Gastroesophageal sphincter (tissue), 4 donors: ENCODE measurements at places on chromosomes 2 and 18. TPM values are rescaled to one million over a fixed set of nuclear protein-coding genes. Genes with fewer than 3 reads are reported as not detected.

The CXCR1 gene
- total RNA-seq: not detected

GRCh38 chr2:215847718-215848117 lies 165.6 kb downstream of the MREG start:
- ATAC-seq: no peak

The ST8SIA3 gene
- total RNA-seq: not detected

GRCh38 chr2:240324312-240325015 lies 111.0 kb upstream of the GPC1 start:
- ATAC-seq: no peak

DNA sequence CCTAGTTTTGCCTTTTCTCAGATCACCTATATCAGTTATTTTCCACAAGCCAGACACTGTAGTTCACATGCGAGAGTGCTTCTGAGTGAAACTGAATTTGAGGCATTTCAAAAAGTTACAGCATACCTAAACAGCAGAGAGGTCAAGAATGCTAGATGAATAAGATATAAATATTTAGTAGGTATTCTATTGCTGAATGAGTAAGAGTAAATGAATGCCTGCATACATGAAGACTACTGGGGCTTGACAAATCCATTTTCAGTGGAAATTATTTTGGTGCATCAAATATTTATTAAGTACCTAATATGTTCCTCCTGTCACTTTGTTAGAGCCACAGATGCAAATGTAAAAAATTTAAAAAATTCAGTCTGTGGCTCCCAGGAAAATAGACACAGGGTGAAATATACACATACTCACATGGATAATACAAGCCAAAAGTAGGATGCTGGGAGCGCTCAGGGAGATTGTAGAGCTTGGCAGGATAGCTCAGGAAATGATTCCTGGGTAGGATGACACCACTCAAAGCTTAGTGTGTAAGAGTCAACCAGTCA lies 27.6 kb upstream of the CDC42EP3 start:
- ATAC-seq: no peak

The COL6A3 gene
- total RNA-seq: 252 TPM

The SCN3A gene
- total RNA-seq: 1.1 TPM

- no peak for ATAC-seq
Observed at GRCh38 chr18:51563396-51563795, 365.9 kb upstream of the MEX3C start.

DNA sequence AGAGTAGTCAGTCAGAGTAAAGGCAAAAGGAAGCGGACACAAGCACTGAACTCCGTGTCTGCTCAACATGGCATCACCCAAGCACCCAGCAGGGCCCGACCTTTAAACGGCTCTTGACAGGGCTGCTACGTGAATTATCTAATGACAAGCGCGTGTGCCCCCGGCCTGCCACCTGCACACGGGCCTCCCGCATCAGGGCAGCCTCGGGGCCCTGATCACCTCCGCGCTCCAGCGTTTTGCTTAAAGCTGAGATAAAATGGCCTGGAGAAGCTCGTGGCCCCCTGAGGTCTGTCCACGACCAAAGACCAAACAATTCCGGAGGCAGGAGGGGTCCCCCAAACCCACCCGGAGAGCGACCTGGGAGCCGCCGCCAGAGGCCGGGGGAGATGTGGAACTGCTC lies 376 bp downstream of the NDUFA10 start:
- ATAC-seq: peak; percentile 4

DNA sequence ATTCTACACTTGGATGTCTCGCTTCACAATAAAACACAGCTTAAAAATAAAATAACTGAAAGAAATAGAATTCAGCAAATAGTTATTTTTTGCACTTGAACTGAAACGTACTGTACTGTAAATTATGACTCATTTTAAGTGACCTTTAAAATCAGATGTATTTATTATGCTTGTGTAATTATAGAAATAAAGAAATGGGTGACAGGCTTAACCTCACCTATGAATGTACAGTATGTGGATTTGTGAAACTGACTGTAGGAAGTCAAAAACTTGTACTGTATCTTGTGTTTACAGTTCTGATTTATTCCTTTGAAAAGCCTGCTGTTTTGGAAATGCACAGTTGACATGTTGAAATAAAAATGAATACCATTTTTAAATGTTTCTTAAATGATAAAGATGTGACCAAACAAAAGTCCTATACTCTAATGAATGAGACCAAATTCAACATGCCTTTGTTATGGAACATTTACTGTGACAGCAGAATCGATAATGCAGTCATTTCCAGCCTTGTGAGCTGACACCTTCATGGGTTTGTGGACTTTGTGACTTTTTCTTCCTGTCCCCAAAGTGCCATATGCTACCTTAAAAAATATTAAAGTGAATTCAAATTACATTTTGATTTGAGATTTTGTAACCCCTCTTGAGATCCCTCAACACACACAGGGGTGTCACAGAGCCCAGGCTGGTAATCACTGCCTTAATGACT lies 32.7 kb downstream of the NEMP2 start:
- no peak for ATAC-seq

DNA sequence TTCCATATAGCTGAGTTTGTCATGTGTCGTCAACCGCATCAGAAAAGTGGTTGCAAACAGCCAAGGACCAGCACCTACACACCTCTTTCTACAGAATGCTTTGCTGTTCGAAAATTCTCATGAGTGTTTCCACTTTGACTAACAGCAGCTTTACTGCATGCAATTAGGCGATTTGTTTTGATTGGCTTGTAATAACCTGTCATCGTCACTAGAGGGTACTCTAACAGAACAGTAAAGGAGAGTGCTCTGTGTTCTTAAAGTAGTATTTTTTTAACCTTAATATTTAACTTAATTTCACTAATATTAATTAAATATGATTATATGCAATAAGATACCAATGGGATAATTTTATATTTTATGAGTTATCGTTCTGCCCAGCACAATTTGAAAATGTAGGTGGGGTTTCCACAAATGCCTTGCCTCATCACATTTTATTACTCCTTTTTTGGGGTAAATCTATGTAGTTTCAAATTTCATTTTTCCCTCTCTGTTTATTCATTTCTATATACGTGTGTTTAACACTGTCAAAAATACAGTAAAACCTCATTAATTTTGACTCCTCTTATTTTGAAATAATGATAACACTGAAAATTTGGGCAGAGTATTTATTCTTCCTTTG lies 502.2 kb downstream of the NRXN1 start:
- no peak for ATAC-seq

- no peak for ATAC-seq
Observed at GRCh38 chr2:223486751-223487150, 115.4 kb downstream of the SCG2 start.

GRCh38 chr2:216283038-216283900 lies 89.0 kb downstream of the MARCHF4 start:
- no peak for ATAC-seq

The AP1S3 gene
- total RNA-seq: 4.6 TPM

DNA sequence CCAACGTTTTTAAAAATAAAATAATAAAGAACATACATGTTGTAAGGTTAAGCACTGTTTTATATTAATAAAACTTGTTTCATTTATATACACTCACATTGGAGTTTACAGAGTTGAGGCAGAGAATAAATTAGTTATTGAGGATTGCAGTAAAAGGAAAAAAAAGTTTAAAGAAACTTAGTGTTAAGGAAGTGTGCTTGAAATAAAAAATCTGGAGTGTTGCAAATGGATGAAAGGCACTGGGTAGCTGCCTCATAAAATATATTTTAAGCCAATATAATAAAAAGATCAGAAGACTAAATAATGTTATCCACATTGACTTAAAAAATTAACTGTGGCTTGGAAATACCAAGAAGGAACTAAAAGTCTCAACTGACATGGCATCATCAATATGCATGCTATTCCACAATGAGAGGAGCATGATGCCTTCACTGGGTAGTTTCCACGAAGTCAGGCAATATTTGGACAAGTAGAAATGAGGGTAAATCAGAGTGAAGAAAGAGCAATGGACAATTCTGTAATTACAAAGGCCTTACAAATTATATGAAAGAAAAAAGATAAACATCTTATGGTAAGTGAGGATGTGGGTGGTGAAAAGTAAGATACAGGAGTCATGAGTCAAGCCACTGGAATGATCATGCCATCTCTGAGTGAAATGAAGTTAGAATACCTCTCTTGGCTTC lies 2.5 kb downstream of the GALNT3 start:
- no peak for ATAC-seq

DNA sequence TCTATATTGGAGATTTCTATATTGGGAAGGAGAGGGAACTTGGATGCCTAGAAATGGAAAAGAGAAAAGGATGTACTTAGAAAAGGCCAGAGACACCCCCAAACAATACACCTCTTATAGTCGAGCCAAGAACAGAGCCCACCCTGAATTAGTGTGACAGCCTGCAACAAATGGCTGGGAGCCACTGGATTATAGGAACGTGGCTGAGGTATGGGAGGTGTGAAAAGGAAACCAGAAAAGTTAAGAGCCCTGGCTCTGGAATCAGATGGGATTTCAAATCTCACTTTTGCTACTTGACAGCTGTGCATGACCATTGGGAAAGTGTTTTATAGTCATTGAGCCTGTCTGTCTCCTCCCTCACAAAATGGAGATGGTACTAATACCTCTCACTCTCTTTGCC lies 394.0 kb downstream of the ZNF521 start:
- ATAC-seq: no peak

DNA sequence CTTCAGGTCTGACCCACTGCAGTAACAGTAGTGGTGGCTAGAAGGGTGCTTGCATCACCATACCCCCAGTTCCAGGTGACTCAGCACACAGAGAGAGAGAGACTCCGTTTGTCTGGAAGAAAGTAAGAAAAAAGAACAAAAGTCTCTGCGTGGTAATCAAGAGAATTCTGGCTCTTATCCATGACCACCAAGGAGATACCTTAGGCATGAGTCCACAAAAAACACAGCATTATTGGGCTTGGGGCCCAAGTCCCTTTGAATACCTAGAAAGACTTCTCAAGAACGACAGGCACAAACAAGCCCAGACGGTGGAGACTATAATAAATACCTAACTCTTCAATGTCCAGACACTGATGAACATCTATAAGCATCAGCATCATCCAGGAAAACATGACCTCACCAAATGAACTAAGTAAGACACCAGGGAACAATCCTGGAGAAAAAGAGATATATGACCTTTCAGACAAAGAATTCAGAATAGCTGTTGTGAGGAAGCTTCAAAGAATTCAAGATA lies 21.7 kb upstream of the BAZ2B start:
- ATAC-seq: no peak

- no peak for ATAC-seq
Observed at GRCh38 chr2:86204458-86204857, 5.2 kb downstream of the MRPL35 start.

The PDE1A gene
- total RNA-seq: 10.7 TPM

The HSBP1L1 gene
- total RNA-seq: 23.8 TPM

DNA sequence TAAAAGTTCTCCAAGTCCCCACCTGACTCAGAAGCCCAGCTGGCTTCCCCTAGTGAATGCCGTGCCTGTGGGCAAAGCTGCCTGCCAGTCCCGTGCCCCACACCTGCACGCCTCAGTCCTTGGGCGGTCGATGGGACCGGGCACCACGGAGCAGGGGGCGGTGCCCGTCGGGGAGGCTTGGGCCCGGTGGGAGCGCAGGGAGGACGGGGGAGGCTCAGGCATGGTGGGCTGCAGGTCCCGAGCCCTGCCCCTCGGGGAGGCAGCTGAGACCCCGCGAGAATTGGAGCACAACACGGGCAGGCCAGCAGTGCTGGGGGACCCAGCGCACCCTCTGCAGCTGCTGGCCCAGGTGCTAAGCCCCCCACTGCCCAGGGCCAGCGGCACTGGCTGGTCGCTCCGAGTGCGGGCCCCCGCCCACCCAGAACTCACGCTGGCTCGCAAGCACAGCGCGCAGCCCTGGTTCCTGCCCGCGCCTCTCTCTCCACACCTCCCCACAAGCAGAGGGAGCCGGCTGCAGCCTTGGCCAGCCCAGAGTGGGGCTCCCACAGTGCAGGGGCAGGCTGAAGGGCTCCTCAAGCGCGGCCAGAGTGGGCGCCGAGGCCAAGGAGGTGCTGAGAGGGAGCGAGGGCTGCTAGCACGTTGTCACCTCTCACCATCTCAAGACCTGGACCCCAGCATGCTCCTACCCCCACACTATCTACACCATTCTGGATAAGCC lies 215.5 kb downstream of the TNS1 start:
- no peak for ATAC-seq

GRCh38 chr2:83630351-83630750 lies 828.7 kb downstream of the SUCLG1 start:
- no peak for ATAC-seq

The MSTN gene
- total RNA-seq: not detected

- ATAC-seq: no peak
Observed at GRCh38 chr2:181992776-181993175, 7.1 kb downstream of the PPP1R1C start.

The ALPG gene
- not detected for total RNA-seq

DNA sequence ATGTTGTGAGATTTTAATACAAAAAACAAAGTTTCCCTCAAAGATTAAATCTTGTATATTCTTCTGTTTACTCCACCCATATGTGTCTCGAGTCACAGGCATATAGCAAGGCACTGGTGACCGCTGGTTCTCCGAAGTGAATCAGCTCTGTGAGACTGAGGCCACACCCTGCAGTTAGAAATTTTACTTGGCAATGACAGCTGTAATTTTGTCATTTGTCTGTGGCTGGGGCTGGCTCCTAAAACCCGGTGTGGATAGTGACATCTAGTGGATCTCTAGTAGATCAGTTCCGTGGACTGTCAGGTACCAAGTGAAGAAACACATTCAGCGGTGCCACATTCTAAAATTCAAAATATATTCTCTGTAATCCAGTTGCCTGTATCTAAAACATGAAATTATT lies 278.0 kb downstream of the NEDD4L start:
- peak; percentile 90 for ATAC-seq

The CRYGC gene
- total RNA-seq: not detected

- ATAC-seq: no peak
Observed at GRCh38 chr2:106890606-106891005, 4.6 kb upstream of the ST6GAL2 start.

GRCh38 chr2:31312898-31313297 lies 78.9 kb downstream of the EHD3 start:
- no peak for ATAC-seq

DNA sequence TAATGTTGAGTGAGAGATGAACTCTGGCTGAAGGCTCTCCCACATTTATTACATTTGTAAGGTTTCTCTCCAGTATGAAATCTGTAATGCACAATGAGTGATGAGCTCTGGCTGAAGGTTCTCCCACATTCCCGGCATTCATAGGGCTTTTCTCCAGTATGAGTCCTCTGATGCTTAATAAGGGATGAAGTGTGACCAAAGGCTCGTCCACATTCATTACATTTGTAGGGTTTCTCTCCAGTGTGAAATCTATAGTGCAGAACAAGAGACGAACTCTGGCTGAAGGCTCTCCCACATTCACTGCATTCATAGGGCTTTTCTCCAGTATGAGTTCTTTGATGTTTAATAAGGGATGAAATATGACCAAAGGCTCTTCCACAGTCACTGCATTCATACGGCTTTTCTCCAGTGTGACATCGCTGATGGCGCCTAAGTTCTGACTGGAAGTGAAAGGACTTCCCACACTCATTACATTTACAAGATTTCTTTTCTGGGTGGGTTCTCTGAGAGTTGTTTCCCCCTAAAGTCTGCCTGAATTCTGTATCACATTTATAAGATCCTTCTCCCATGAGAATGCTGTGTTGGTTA lies 10.2 kb downstream of the ZNF514 start:
- ATAC-seq: no peak
